ENCODE measurements at places on chromosomes 16 and 17. TPM values are rescaled to one million over a fixed set of nuclear protein-coding genes. Genes with fewer than 3 reads are reported as not detected.
A peak's percentile ranks its signal among the peaks of the same experiment; 100 is the strongest.

DNA sequence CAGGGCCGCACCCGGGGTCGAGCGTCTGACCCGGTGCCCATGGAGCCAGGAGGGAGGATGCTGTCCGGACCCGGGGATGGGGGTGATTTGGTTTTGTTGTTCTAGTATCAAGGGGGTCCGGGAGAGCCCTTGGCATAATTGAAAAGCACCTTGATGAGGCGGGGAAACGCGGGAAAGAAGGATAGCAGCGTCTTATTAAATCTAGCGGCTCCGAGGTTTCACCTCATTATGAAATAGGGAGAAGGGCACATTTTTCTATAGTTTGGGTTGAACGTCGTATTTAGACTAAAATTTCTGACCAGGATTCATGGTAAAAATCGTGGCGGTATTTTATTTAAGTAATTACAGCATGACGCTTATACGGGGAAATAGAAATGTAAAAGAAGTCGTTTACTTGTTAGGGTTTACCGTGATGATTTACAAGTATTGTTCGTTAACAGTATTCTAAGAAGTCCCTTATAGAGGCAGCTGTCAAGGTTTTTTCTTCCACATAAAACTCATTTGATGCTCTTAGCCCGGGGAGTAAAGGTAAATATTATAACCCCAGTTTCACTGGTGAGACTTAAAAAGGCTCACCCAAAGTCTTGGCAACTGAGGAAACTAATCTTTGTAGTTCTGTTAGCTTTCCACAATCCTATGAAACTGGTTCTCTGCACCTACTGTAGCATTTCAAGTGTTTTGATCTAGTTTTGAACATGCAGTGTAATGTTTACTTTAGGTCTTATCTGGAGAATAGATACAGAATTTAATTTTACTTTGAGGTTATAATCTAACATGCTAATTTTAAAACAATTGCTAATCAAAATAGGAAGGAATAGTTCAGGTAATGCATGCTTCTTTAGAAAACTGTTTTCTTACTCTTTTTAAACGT, 756 bp downstream of the LUC7L3 start:
- peak overlapping the region; percentile 99 for H3K27ac ChIP-seq
- peak overlapping the region; percentile 94 for H3K4me3 ChIP-seq
- H3K27me3 ChIP-seq: no peaks in the 10 kb centered on the region
- peaks cover 14% of the 10 kb centered on the region for H3K4me1 ChIP-seq
- DNase-seq: no peak
- peaks cover 35% of the 10 kb centered on the region for H3K36me3 ChIP-seq

The C17orf78 gene
- not detected for total RNA-seq

GRCh38 chr17:75489511-75489955, 25.8 kb downstream of the CASKIN2 start:
- H3K4me1 ChIP-seq: peaks cover 17% of the 10 kb centered on the region
- no peak overlapping the region for H3K27ac ChIP-seq
- no peak for DNase-seq
- H3K36me3 ChIP-seq: peaks cover 13% of the 10 kb centered on the region

- DNase-seq: no peak
- H3K27ac ChIP-seq: no peak overlapping the region
- H3K36me3 ChIP-seq: peaks cover 32% of the 10 kb centered on the region
- H3K4me1 ChIP-seq: peaks cover 7% of the 10 kb centered on the region
These were observed 6.7 kb downstream of the ARL16 start for GRCh38 chr17:81676906-81677305.

- peaks cover 11% of the 10 kb centered on the region for H3K27me3 ChIP-seq
- H3K36me3 ChIP-seq: peaks cover 8% of the 10 kb centered on the region
- peaks cover 26% of the 10 kb centered on the region for H3K4me1 ChIP-seq
- DNase-seq: no peak
- H3K27ac ChIP-seq: no peak overlapping the region
These were observed 1.3 kb downstream of the SLC16A11 start for GRCh38 chr17:7042501-7043181.

GRCh38 chr17:4492721-4493561, 5.7 kb upstream of the SPNS2 start:
- peaks cover 7% of the 10 kb centered on the region for H3K4me1 ChIP-seq
- peaks cover 11% of the 10 kb centered on the region for H3K27me3 ChIP-seq
- H3K4me3 ChIP-seq: no peak overlapping the region
- H3K36me3 ChIP-seq: no peaks in the 10 kb centered on the region
- H3K27ac ChIP-seq: no peak overlapping the region
- DNase-seq: peak; percentile 28

DNA sequence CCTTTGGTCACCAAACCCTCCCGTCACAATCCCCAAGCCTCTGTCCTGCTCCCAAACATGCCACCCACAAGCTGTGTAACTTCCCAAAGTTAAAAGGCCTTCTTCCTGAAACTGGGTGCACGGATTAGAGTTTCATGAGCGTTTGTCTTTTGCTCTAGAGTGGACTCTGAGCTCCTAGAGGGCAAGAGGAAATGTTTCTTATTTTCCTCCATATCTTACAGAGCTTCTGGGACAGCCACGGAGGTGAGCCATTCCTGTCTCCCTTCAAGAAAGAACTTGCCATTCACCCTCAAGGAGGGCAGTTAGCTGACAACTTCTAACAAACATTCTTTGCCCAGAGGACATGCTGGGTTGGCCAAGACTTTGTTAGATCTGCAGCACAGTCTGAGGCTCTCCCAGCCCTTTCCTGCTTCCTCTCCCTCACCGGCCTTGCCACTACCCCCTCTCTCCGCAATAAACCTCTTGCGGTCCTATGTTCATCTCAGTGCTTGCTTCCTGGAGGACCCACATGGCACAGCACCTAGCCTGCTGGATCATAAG, 2.6 kb upstream of the MYCBPAP start:
- no peaks in the 10 kb centered on the region for H3K27me3 ChIP-seq
- no peaks in the 10 kb centered on the region for H3K36me3 ChIP-seq
- H3K4me1 ChIP-seq: peaks cover 35% of the 10 kb centered on the region
- H3K27ac ChIP-seq: no peak overlapping the region

DNA sequence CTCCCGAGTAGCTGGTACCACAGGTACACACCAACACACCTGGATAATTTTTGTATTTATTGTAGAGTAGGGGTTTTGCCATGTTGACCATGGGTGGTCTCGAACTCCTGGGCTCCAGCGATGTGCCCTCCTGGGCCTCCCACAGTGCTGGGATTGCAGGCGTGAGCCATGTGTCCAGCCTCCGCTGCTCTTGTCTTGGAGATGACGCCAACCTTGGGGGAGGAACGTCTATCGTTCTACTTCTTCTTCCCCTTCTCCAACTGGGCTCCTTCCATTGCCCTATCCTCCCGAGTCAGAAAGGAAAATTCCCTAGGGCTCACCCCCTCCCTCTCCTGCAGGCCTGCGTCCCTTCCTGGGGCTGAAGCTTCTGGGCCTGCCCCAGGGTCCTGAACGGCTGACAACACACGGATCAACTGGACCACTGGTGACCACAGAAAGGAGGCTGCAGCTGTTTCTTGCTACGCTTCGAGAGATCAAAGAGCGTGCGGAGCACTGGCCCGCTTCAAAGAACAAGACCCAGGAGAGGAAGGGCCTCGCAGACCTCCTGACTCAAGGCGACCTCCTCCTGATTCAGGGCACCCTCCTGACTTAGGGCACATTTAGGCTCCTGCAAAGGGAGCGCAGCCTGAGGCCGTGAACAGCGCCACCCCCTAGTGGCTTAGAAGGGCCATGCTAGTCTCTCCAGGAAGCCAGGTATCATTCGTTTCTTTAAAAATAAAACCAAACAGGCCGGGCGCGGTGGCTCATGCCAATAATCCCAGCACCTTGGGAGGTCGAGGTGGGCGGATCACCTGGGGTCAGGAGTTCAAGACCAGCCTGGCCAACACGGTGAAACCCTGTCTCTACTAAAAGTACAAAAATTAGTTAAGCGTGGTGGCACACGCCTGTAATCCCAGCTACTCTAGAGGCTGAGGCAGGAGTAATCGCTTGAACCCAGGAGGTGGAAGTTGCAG, 48.5 kb upstream of the HELZ start:
- no peaks in the 10 kb centered on the region for H3K36me3 ChIP-seq
- DNase-seq: peak; percentile 57
- H3K4me1 ChIP-seq: no peaks in the 10 kb centered on the region
- no peaks in the 10 kb centered on the region for H3K27me3 ChIP-seq

The ANKRD13B gene
- 34.1 TPM for total RNA-seq

The HCRT gene
- not detected for total RNA-seq

The TNFRSF13B gene
- not detected for total RNA-seq

The CBFA2T3 gene
- total RNA-seq: 0.23 TPM

DNA sequence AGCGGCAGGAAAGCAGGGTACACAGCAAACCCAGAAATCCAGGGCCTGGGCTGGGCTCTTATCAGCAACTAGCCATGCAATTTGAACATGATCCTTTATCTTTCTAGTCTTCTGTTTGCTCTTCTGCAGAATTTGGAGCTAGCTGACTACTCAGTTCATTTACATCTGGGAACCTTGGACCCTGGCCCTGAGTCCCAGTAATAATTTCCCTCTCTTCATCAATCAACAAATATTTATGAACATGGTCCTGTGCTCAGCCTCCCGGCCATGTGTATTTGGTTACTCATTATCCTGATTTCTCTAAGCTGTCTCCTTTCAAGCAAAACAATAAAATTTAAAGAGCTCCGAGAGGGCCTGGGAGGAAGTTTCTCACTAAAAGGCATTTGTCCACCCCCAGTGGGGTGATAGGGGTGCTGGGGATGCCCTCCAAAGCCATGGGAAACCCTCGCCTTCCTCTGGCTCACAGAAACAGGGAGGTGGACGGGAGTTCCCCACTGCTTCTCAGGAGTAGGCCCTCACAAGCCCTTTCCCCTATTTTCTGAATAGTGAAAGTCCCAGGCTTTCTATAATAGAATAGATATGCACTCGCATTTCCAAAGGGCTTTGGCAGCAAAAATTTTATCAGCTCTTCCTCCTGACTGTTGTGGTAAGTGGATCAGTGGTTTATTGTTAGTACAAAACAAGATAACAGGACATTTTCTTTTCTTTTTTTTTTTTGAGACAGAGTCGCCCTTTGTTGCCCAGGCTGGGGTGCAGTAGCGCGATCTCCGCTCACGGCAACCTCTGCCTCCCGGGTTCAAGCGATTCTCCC, 6.9 kb upstream of the WDR59 start:
- peaks cover 22% of the 10 kb centered on the region for H3K27me3 ChIP-seq
- no peak overlapping the region for H3K27ac ChIP-seq
- no peak overlapping the region for H3K4me3 ChIP-seq
- no peaks in the 10 kb centered on the region for H3K36me3 ChIP-seq

The WNT3 gene
- not detected for total RNA-seq

The HOXB4 gene
- 3.0 TPM for total RNA-seq

DNA sequence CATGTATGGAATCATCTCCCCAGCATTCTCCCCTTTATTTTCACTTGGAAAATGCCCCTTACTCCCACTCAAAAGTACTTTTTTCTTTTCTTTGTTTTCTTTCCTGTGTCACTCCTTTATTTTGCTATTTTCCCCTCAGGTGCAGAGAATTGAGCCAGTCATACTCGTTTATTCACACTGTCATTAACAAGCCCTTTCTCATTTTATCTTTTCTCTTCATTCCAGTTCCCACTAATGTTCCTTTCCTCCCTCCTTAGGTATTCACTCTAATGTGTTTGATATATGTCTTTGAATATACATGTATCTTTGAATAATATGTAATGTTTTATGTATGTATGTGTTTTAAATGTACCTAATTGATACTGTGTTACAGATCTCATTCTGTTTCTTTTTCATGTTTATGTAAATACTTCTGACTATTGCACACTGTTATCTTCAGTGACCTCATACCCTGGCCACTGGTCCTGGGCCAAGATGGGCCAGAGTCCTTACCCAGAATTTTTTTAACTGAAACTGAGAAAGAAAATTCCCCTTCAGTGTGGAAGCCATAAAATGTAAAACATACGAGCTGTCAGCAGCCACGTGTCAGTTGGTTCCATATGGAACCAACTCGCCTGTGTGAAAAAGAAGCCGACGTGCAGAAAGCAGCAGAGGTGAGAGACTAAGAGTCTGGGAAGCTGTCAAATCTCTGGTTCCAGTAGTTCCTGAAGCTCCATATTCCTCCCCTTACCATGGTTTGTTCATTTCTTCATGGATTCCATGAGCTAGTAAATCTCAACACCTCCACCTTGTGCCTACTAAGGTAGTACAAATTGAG, 5.8 kb downstream of the SRR start:
- H3K27me3 ChIP-seq: no peaks in the 10 kb centered on the region
- no peak overlapping the region for H3K27ac ChIP-seq
- peaks cover 16% of the 10 kb centered on the region for H3K36me3 ChIP-seq
- H3K4me3 ChIP-seq: no peak overlapping the region

DNA sequence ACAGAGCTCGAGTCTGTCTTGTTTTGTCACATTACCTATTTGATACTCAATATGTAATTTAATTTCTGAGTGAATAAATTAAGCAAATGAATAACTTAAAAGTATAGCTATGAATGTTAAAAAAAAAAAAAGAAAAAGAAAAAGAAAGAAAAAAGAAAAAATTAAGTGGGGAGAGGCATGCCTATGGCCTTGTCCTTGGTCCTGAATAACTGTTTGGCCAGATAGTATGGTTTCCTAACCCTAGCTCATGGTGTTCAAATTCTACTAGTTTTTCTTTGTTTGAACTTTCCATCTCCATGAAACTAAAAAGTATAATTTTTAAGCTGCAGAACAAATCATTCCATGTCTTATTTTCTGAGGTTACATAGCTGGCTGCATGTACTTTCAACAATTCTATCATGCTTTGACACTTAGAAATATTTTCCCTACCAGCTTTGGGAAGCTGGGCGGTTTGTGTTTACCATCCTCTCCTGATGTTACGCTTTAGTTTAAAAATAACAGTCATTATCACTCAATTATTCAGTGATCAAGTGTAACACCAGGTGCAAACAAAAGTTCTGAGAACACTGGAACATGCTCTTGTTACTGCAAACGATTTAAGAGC, 31.8 kb downstream of the TOX3 start:
- H3K36me3 ChIP-seq: no peaks in the 10 kb centered on the region
- H3K4me1 ChIP-seq: no peaks in the 10 kb centered on the region
- no peak overlapping the region for H3K4me3 ChIP-seq
- no peak overlapping the region for H3K27ac ChIP-seq
- no peaks in the 10 kb centered on the region for H3K27me3 ChIP-seq

GRCh38 chr17:59296190-59296589, 35.3 kb upstream of the YPEL2 start:
- no peak for DNase-seq
- peaks cover 5% of the 10 kb centered on the region for H3K27me3 ChIP-seq
- no peak overlapping the region for H3K27ac ChIP-seq
- H3K36me3 ChIP-seq: no peaks in the 10 kb centered on the region
- H3K4me3 ChIP-seq: no peak overlapping the region

GRCh38 chr17:50147841-50148225, 2.6 kb downstream of the PPP1R9B start:
- DNase-seq: no peak
- H3K36me3 ChIP-seq: peaks cover 59% of the 10 kb centered on the region
- H3K27me3 ChIP-seq: no peaks in the 10 kb centered on the region
- H3K27ac ChIP-seq: peak overlapping the region; percentile 88
- peaks cover 48% of the 10 kb centered on the region for H3K4me1 ChIP-seq
